ENCODE measurements at places on chromosomes 5 and 9.
A peak's percentile ranks its signal among the peaks of the same experiment; 100 is the strongest.

DNA sequence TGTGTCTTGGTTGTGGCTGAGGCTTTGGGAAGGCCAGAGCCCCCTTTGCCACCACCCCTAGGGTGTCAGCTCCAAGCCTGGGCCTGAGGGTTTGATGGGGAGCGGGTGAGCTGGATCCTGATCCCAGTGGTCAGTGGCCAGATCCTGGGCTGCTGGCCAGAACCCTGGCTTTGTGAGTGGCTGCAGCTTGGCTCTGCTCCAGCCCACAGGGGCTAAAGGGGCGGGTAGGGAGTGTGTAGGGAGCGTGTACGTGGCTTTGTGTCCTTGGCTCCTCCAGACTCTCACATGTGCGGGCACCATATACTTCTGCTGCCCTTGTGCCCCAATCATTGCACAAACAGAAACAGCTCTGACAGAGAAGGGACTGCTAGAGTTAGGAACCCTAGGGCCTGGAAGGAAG is 1.2 kb upstream of the IL11RA start:
- DNase-seq: no peak

- no peak for DNase-seq
These were observed 183.5 kb upstream of the EDIL3 start for GRCh38 chr5:84568171-84568570.

GRCh38 chr5:78512435-78512834 is 136.1 kb downstream of the LHFPL2 start:
- DNase-seq: no peak

GRCh38 chr9:112081918-112082729 is 93.0 kb downstream of the SUSD1 start:
- no peak for DNase-seq

DNA sequence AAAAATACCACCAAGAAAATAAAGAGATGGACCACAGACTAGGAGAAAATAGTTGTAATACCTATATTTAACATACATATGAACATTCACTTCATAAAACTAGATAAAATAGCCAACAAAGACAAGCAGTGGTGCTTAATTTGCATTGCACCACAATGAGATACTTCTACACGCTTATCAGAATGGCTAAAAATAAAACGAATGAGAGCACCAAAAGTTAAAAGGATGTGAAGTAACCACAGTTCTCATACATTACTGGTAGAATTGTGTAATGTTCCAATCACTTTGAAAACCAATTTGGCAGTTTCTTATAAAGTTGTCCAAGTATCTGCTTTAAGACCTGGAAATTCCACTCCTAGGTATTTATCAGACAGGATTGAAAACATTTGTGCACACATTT is 198.9 kb upstream of the SGCD start:
- no peak for DNase-seq

DNA sequence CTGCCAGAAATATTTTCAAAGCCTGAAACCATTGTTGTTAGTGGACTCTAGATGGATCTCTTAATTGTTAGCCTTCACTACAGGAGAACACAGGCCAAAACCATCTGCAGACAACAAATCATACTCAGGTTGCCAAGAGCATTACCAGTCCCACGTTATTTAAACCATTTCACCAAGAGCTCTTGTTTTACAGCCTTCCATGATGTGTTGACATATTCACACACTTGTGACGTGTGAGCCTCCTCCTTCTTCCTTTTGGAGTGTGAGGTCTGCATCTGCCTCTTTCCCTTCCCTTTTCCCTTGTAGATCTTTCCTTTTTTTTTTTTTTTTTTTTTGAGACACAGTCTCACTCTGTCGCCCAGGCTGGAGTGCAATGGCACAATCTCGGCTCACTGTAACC is 279.0 kb downstream of the AUH start:
- no peak for DNase-seq

DNA sequence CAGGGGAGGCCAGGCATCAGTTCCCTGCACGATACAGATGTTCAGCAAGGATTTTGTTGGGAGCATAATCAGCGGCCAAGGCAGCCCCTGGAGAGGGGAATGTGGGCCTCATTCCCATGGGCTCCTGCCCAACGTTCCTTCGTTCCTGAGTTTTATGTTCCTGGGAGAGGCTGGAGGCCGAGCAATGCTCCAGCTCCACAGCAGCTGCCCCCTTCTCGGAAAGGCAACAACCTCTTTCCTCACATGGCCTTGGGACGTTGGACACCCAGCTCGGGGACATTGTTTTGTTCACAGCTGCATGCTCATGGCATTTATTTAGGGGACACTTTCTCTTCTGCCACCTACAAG is 63.8 kb upstream of the COL15A1 start:
- no peak for DNase-seq

GRCh38 chr5:169416583-169417196 is 115.8 kb upstream of the SLIT3 start:
- DNase-seq: peak; percentile 98

DNA sequence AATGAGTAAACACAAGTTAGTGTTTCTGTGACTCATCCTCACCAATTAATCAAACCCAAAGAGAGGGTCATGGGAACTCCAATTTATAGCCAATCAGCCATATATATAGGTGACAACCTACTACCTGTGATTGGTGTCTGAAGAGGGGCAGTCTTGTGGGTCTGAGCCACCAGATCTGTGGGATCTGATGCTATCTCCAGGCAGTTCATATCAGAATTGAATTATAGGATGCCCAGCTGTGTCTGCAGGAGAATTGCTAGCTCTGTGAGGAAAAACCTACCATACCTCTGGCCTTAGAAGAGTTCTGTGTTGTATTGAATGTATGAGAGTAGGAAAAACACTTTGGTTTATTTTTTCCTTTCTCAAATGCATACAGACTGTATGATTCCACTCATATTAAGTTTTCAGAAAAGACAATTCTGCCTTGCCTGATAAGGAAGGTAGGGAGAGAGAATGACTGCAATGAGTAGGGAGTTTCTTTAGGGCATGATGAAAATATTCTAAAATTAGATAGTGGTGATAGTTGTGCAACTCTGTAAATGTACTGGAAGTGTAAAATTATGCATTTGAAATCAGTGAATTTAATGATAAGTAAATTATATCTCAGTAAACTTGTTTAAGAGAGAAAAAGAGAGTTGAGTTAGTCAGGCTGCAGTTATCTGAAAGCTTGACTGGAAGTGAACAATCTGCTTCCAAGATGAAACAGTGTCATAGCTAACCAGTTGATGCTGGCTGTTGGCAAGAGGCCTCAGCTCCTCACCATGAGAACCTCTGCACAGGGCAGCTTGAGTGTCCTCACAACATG is 274.9 kb downstream of the AUH start:
- no peak for DNase-seq

GRCh38 chr9:1979741-1980367 is 35.3 kb upstream of the SMARCA2 start:
- peak; percentile 31 for DNase-seq

GRCh38 chr5:119036101-119036762 is 34.7 kb upstream of the DMXL1 start:
- DNase-seq: peak; percentile 59

DNA sequence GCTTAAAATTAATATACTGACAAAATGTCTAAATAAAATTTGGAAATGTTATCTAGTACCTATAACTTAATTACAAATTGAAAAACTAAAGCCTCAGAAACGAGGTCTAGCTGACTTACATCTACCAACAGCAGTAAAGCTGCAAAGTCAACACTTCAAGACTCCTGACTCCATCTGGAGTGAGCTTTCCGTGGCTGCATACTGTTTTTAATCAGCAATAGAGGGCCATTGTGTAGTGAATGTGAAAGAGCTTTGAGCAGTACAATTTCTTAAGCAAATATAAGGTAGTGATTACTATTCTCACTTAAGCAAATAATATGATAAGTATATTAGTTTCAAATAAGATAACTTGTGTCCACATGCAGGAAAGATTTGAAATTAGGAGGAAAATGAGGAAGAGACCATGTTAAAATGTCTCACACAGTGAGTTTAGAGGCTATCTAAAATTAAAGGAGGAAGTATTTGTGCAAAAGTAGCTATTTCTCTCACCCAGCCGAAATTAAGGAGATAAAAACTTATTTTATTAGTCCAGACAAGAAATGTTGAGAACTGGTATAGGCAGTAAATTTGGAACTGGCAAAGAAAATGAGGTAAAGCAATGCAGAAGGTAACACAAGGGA is 6.4 kb downstream of the SPINK6 start:
- no peak for DNase-seq

GRCh38 chr5:156922207-156922792 is 40.7 kb downstream of the TIMD4 start:
- DNase-seq: no peak

DNA sequence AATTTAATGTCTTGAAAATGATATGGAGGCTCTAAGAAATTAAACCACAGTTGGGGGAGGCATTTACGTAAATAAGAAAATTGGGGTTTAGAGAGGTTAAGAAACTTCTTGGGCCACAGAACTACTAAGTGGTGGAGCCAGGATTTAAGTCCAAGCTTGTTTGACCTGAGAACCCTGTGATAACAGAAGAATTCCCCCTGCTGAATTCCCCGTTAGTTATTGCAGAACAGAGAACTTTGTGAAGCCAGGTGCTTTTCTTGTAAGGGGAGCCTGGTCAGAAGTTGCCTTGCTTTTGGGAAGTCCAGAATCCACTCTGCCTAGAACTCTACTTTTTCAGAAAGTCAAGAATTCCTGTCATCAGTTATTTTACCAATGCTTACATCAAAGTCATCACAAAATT is 309.3 kb upstream of the SEMA6A start:
- DNase-seq: no peak

GRCh38 chr9:129383019-129383560 is 205.0 kb upstream of the IER5L start:
- no peak for DNase-seq

GRCh38 chr9:93166699-93167098 is 17.2 kb upstream of the WNK2 start:
- no peak for DNase-seq

DNA sequence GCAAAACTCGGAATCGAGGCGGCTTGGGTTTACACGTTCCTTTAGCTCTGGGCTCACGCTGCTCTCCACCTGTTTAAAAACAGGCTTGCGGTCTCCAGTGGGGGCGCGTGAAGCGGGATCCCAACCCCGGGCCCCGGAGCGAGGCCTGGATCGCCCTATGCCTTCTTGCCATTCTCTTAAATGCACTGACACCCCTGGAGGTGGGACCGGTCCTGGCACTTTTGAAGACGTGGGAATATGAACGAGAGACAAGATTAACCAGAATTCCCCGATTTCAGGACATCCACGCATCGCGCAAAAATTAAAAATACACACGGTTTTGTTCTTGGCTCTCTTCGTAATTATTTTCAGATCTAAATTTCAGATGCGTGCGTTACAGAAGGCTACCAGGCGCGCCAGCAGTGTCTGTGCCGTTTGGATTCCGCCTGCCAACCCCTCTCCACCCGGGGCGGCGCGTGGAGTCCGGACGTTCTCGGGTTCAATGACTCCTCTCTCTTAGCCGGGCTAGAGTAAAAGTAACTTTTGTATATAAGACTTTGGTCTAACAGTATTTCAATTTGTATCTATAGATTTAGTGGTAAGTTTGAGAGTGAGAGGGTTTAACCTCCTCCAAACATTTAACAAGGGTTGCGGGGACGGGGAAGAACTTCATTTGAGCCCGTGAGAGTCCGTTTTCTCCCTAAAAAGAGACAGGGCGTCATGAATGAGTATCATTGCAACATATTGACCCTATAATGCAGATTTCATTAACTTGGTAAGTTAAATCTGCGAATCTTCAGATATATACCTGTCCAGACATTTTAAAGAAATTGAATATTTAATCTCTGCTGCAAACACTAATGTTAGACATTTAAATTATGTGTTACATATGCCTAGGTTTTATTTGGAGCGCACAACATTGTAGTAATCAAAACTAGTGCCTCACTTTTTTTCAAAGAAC is 3.8 kb downstream of the FOXD1 start:
- DNase-seq: no peak

- DNase-seq: no peak
These were observed 447.7 kb downstream of the ZSWIM6 start for GRCh38 chr5:61779743-61780142.

DNA sequence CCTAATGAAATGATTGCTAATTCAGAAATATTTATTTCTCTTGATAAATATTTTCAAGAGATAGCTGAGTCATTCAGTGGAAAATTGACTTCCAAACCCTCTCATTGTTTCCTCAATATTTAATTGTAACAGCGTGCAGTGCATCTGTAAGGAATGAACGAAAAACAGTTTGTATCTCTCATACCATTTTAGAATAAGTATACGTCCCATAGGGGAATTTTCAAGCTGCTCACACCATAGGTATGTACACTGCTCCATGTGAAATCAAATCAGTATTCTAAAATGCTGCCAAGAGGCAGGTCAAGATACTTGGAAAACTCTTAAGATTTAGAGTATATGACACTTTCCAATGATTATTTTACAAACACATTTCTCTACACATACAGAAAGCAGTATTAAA is 202.2 kb downstream of the ARL15 start:
- no peak for DNase-seq

DNA sequence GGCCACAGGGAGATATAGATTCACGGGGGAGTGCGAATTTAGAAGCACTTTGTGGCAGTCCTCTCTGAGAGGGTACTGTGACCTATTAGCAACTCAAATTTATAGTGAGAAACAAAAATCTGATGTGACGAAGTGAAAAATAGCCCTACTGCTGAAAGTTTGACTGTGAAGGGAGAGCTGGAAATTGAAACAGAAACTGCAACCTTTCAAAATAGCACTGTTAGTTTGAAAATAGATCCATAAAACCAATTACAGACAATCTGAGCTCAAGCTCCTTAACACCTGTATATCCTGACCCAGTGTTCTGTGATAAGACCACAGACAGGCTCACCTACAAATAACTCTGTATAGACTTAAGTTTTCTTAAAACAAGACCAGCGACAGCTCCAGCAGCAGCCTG is 420.1 kb downstream of the IRX1 start:
- DNase-seq: no peak

GRCh38 chr5:149452007-149452664 is 73.0 kb upstream of the IL17B start:
- DNase-seq: no peak

DNA sequence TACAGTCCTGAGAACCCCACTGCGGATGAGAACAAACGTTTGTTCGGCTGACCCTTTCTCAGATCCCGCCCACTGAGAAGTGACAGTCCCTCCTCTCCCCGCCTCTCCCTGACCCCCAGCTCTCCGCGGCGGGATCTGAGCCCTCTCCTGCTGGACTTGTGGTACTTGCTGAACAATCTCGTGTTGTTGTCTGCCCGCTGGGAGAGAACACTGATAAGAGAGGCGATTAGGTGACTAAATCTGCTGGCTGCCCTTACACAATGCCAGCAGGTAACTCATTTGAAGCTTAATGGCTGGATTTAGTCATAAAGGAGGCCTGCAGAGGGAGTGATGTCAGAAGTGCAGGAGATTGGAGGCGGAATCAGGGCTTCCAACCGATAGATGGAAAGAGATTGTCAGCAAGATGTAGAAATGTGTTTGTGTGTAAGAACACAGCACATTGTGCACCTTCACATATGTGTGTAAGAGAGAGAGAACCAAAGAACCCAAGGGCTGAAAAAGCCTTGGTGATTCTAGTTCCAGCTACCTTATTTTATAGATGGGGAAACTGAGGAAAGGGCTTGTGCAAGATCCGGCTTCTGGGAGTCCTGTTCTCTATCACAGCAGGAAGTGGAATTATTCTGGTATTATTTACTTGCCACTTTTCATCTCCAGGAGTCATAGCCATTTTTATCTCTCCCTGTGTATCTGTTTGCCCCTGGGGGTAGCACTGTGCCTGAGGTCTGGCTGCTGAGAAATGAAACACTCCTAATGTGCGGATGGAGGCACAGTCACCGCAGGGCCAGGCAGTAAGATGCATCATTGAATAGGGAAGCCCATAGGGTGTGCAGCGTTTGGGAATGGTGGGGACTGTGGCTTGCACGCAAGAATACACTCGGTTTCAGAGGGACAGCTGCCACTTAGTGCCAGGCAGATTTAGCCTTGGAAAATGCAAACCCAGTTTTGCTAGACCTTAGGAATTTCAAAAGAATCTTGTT is 203.7 kb upstream of the MSX2 start:
- DNase-seq: no peak

Measured in skeletal muscle cell (primary cell).